ENCODE measurements at places on chromosomes 4 and X. TPM values are rescaled to one million over a fixed set of nuclear protein-coding genes. Genes with fewer than 3 reads are reported as not detected.

DNA sequence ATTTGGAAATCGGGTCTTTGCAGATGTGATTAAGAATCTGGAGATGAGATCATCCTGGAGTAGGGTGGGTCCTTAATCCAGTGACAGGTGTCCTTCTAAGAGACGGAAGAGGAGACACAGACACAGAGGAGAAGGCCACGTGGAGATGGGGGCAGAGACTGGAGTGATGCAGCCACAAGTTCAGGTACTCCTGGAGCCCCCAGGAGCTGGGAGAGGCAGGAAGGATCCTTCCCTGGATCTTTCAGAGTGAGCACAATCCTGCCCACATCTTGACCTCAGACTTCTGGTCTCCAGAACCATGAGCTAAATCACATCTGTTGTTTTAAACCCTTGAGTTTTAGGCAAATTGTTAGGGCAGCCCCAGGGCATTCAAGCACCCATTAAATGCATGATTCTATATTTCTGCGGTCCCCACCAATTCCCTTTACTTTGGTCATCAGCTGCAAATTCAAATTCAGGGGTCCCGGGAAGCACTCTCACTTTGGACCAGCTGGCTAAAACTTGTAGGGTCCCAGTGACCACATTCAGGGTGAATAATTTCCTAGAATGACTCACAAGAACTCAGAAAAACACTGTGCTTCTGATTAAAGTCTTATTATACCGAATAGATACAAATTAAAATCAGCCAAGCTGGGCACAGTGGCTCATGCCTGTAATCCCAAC is 12.8 kb upstream of the AKAP17A start:
- H3K27ac ChIP-seq: no peak overlapping the region
- no peaks in the 10 kb centered on the region for H3K27me3 ChIP-seq
- no peaks in the 10 kb centered on the region for H3K36me3 ChIP-seq
- DNase-seq: no peak

DNA sequence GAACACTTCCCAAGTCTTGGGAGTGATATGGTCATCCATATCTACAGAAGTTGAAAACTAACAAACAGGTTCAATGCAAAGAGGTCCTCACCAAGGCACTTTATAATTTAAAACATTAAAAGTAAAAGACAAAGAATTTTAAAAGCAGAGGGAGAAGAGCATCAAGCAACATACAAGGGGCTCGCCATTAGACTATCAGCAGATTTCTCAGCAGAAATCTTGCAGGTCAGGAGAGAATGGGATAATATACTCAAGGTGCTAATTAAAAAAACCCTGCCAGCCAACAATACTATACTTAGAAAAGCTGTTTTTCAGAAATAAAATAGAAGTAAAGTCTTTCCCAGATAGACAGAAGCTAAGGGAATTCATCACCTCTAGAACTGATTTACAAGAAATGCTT is 121.2 kb downstream of the NEK1 start:
- H3K27ac ChIP-seq: no peak overlapping the region
- no peak for DNase-seq
- no peaks in the 10 kb centered on the region for H3K4me1 ChIP-seq

Gene MAD2L1
- 0.67 TPM for total RNA-seq

DNA sequence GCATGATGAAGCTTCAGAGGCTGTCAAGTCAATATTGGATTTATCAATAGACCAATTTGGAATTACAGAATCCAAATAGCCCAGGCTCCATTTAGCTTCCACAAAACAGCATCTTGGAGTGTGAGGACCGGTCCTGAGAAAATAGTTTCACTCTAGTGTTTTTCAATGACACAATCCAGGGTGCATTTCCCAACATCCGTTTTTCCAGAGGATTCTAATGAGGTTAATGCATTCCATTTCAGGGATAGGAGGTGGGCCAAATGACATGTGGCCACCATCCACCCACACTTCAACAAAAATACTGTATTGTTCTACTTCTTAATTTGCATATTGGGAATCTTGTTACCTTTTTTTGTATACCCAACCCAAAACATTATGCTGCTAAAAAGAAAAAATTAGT is 229.8 kb upstream of the LDB2 start:
- H3K4me1 ChIP-seq: no peaks in the 10 kb centered on the region
- no peak overlapping the region for H3K4me3 ChIP-seq
- no peak for DNase-seq
- no peaks in the 10 kb centered on the region for H3K27me3 ChIP-seq

Gene GLRB
- 5.0 TPM for total RNA-seq

Gene PDGFC
- 10.8 TPM for total RNA-seq

- H3K27ac ChIP-seq: no peak overlapping the region
- DNase-seq: no peak
- no peak overlapping the region for H3K4me3 ChIP-seq
- H3K36me3 ChIP-seq: no peaks in the 10 kb centered on the region
Observed at GRCh38 chr4:66266035-66266434, 595.7 kb upstream of the EPHA5 start.

DNA sequence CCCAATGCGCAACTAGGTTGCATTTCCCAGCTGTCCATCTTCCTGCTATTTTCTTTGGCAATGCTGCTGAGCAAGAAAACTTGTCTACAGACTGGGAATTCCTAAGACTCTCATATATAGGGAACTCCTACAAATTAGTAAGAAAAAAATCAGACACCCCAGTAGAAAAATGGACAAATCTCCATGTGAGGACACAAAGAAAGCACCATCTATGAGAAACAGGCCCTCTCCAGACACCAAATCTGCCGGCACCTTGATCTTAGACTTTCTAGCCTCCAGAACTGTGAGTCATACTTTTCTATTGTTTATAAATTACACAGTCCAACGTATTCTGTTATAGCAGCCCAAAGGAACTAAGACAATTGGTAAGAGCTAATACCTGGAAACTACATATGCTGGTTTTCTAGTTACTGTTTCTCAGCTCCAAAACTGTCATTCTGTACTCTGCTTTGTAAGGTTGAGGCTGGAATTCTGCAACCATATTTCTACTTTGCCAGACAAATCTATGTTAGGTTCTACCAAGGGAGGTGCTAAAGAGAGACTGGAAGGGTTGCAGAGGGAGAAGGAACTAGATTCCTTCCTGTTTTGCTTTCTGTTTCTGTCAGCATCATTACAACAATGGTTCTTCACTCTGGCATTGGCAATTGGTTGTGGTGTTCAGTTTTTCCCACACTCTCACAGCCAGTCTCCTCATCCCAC is 35.7 kb upstream of the FAM241A start:
- no peak overlapping the region for H3K27ac ChIP-seq
- no peaks in the 10 kb centered on the region for H3K27me3 ChIP-seq
- no peaks in the 10 kb centered on the region for H3K36me3 ChIP-seq
- no peak for DNase-seq

Data from pancreas (tissue), 10 donors.